ENCODE measurements at places on chromosomes 11 and 22.

DNA sequence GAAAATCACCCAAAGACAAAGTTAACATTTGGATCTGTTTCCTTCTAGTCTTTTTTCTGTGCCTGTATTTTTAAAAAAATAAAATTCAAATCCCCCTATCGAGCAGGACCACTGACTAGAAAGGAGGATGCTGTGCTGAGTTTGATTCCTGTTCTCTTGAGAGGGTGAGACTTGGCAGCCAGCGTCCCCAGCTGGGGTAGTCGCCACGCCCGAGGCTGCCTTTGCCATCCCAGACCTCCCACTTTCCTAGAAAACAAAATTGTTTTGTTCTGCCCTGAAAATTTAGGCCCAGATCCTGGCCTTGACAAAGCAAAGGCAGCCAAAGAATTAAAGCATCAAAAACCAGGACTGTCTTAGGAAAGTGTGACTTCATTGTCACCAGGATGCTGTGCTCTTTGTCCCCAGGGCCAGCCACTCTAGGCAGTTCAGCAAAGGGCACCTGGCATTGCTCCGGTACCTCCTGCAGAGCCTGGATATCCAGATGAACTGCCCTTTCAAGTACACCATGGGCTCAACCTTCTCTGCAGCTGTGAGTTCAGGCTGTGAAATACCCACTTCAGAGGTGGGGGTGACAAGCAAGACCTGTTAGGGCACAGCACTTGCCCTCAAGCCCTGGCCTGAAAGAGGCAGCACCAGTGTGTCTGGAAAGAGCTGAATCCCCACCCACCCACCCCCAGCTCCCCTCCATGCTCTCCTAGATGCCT, 44.6 kb downstream of the KCNQ1OT1 start:
- DNase-seq = no peak

GRCh38 chr11:107665018-107665417, 46.8 kb downstream of the SLN start:
- DNase-seq = no peak

DNA sequence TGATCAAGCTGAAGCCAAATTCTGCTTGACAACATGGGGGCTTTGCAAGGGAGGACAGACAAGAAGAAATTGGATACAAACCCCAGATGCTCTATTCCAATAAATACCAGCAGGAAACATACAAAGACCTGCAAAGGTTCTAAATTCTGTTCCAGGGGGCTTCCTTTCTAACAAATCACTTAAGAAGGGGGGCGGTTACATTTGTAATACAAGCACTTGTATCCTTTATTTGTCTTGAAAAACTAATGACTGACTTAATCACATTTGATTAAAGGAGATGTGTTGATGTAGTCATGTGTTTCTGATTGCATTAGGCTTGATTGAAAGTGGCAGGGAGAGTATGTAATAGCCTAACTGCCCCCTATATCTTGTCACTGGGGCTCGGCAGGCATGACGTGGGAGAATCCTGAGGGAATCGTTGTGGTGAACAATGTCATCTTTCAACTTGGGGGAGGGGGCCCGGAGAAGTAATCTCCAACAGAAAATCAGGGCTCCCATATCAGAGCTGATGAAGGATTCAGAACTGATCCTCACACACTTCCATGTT, 361.7 kb downstream of the INSC start:
- no peak for DNase-seq

DNA sequence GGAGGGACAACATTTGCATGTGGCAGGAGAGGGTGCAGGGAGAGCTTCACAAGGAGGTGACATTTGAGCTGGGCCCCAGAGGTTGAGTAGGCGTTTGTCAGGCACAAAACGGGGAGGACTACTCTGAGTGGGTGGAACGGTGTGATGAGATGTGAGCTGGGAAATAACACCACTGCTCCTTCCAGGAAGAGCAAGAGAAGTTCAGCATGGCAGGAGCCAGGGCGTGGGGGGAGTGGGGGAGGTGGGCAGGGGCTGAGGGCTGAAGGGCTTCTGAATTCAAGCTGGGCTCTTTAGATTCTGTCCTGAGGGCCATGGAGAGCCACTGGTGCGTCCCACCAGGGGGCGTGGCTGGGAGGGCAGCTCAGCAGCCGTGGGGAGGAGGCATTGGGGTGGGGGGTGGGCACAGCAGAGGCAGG, 54.2 kb downstream of the OTOG start:
- no peak for DNase-seq

- DNase-seq = no peak
Observed at GRCh38 chr11:3123761-3124733, 41.1 kb downstream of the OSBPL5 start.

DNA sequence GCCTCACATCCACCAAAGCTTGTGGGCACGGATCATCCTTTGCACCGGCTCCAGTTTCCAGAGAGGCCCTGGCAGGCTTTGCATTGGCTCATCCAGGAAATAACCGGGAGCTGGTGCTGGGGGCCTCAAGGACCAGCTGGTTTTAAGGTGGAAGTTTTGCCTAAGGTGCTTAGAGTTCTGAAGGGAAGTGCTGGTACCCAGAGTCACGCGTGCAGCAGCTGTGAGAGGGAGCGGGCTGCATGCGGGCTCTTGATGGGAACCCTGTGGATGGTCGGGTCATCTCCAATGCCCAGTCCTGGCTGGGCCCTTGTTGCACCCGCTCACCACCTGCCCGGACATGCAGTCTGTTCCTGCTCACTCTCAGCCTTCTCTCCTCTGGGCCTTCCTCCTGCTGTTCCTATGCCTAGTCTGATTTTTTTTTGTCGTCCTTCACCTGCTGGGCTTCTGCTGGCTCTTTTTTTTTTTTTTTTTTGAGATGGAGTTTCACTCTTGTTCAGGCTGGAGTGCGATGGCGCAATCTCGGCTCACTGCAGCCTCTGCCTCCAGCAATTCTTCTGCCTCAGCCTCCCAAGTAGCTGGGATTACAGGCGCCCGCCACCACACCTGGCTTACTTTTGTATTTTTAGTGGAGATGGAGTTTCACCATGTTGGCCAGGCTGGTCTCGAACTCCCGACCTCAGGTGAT, 24.0 kb upstream of the PRR5 start:
- no peak for DNase-seq

GRCh38 chr11:119380827-119381180, 686 bp downstream of the USP2 start:
- no peak for DNase-seq

DNA sequence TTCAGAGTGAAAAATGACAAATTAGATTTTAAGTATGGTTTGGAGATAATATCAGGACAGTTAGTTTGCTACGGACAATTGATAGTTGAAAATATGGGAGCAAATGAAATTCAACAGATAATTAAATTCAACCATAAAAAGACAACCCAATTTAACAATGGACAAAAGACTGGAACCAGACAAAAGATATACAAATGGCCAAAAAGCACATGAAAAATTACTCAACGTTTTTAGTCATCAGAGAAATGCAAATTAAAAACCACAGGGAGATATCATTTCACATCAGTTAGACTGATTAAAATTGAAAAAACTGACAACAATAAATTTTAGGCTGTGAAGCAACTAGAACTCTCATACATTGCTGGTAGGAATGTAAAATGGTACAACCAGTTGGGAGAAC, 27.2 kb downstream of the SIK2 start:
- DNase-seq = no peak

DNA sequence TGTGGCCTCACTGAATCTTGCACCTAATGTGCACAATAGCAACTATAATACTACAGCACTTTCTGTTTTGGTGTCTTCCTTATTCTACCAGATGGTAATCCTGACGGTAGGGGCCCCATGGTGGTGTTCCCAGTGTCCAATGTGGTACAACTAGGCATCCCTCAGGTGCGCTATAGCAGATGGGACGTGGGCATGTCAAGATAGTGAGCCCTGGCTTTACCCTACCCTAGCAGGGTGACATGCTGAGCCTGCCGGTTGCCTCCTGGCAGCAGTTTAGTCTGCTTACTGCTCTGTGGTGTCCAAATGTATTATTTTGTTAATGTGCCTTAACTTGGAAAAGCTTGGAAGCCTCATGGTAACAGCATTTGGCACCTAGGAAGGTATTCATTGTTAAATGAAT, 19.2 kb downstream of the ACO2 start:
- no peak for DNase-seq

DNA sequence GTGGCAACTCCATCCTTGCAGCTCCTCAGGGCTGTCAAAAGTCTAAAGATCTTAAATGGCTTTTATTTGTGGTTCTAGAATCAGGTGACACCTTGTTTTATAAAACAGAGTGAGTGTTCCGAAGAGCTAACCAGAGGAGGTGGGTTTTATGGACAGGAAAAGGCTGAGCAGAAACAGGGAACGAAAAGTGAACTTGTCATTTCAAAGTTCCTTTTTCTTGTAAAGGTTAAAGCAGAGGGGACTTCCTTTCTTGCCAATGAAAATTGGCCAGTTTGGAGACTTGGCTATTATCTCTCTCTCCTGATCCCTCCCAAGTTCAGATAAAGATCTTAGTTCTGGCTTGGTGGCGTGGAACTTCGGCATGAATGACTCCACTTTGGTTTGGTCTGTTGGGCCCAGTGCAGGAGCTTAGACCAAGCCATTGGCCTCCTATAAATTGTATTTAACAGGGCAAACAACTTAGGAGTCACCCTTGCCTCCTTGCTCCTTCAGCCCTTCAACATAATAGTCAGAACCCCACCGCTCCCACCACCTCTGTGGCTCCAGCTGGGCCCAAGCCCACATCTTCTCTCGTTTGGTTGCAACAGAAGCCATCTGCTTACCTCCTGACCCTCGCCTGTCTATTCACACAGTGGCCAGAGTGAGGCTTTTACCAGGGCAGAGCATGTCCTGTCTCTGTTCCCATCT, 102.4 kb upstream of the THY1 start:
- no peak for DNase-seq

DNA sequence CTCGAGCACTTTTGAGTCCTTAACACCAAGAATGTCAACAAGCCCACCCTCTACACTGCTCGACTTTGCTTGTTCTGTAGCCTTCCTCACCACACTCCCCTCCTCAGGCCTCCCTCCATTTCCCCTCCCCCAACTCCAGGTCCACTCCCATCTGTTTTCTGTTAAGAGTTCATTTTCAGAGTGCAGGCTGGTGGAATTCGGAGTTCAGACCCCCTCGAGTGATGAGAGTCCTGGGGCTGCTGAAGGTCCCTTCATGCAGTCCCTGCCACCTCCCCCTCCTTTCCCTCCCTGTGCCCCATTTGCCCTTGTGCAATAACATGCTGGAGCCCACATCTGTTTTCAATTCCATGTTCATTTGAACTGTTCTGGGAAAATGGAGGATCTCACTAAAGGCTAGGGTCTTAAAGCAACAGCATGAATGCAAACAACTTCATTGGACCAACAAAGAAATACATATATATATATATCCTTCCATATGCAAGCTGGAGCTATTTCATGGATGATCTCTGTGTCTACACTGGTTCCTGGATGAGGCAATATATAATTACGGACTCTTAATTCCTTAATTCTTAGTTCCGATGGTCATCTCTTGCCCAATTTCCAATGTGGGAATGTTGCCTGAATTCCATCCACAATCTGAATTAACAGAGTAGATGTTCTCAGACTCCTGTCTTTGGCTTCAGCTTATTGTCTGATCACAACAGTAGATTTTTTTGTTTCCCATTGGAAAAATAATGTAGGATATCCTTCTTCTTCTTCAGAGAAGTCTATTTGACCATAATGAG, 340.4 kb downstream of the ETS1 start:
- no peak for DNase-seq

- DNase-seq = no peak
Observed at GRCh38 chr11:94539420-94539819, 4.3 kb upstream of the FUT4 start.

DNA sequence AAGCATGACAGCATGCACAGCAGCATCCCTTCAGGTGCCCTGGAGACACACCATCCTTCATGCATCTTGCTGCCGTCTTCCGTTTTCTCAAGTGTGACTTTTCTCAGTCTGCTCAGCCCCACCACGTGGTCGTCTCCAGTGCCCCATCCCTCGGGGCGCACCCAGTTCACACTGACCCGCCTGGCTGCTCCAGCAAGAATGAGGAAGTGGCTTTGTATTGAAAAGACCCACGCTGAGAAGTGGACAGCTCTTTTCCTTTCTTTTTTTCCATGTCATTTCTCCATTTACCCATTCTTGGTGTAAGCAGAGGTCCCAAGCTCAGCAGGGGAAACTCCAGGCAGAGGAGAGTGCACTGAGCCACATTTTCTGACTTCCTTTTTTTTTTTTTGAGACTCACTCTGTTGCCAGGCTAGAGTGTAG, 14.5 kb downstream of the SERPINH1 start:
- DNase-seq = no peak

DNA sequence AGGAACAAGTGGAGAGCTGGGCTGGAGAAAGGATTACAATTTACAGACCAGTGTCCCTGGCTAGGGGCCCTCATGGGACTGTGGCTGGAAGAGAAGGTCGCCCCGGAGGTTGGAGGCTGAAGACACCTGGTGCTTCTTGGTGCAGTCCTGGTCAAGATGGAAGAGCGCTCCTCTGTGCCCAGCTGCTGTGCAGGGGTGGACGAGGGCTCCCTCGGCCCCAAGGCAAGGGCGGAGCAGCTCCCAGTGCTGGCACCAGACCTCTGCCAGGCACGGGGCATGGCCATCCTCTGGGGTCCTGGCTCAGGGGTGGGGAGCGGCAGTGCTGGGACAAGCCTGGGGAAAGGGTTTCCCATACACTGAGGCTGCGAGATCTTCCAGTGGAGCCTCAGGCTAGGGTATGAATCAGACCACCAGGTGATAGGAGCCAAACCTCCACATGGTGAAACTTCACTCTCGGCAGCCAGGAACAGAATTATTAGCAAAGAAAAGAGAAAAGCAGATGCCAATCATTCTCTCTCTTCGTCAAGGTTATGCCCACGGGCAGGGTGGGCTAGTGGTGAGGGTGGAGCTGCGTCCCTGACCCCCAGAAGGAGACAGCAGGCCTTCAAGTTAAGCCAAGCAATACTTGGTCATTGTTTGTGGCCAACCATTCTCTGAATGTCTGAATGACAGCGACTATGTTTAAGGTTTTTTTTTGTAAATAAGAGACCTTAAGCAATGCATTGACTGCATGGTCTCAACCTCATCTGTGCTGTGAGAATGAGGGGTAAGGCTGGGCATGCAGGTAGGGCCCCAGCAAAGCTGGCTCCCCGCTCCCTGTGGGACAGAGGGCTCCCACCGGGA, 32.1 kb downstream of the PPM1F start:
- no peak for DNase-seq

DNA sequence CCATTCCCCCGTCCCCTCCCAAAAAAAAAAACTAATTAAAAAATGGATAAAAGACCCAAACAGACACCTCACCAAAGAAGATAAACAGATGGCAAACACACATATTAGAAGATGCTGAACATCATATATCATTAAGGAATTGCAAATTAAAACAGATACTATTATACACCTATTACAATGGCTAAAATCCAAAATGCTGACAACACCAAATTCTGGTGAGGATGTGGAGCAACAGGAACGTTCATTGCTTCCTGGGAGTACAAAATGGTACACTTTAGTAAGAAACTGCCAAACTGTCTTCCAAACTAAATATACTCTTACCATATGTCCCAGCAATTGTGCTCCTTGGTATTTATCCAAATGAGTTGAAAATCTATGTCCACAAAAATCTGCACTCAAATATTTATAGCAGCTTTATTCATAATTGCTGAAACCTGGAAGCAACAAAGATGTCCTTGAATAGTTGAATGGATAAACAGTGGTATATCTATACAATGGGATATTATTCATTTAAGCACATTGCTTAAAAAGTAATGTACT, 19.9 kb downstream of the NAGA start:
- no peak for DNase-seq
